Fibroblast of pulmonary artery (primary cell): ENCODE measurements at places on chromosomes 16 and 17.

- no peak for DNase-seq
These were observed 12.5 kb upstream of the GINS3 start for GRCh38 chr16:58379736-58380135.

DNA sequence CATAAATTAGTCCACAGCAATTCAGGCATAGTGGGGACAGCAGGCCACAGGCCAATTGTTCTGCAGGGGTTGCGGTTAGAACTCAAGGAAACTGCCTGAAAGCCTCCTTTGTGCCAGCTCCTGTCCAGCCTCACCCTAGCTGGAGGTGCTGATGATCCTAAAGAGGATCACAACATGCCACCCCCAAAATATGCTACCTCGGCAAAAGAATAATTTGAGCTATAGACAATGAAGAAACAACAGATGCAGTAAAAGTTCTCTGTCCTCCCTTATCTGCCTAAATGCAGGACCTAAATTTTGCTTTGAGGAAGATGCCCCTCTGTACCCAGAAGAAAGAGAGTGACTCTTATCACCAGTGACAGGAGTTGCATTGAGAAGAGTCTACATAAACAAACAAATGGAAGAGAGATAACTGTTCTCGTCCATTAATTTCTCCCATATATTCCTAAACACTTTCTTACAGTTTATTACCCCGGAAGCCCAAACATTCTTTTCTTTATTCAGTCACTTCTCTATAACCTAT lies 14.7 kb downstream of the ALOX15 start:
- DNase-seq = no peak

GRCh38 chr16:85582229-85582991 lies 30.7 kb upstream of the GSE1 start:
- DNase-seq = no peak

GRCh38 chr17:82848022-82848592 lies 8.3 kb upstream of the ZNF750 start:
- peak; percentile 13 for DNase-seq

DNA sequence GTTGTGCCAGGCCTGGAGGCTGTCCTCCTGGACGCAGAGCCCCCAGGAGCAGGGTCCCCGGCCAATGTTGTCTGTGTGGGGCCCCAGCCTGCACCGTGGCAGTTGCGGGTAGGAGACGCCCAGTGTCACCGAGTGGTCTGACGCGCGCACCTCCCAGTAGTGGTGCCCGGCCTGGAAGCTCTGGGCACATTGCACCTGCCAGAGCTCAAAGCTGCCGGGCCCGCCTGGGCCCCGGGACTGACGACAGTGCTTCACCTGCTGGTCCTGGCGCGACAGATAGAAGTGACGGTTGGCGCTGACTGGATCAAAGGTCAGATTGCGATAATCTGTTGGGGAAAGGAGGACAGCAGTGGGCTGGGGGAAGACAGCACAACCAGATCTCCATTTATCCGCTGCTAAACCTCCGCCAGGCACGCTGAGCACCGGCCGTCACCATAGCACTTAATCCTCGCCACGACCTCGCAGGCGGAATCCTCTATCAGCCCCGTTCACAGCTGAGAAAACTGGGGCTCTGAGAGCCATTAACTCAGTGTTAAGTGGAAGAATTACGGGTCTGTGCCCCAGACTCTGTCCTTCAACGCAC lies 5.6 kb downstream of the TRIM65 start:
- DNase-seq = no peak

DNA sequence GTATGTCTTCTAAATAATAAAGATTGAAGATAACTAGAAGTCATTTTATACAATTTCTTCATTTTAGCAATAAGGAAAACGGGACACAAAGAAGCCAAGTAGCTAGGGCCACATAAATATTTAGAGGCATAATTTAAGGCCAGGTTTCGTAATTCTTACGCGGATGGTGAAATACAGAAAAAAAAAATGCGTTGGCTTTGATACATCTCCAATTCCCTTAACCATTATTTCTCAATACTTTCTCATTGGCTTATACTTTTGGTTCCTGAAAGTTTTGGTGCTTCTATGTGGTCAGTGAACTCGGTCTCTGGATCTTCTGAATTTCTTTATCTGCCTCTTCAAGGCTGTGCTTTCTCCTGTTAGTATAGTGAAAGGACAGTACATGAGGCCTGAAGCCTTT lies 888.1 kb downstream of the KCNJ2 start:
- peak; percentile 11 for DNase-seq
